ENCODE measurements at places on chromosomes 4 and X.

GRCh38 chrX:133258481-133258880 is 40.3 kb upstream of the TFDP3 start:
- DNase-seq = no peak

- DNase-seq = no peak
These were observed 122.9 kb downstream of the PDLIM5 start for GRCh38 chr4:94574616-94575015.

GRCh38 chr4:184096561-184097240 is 121.0 kb downstream of the ENPP6 start:
- no peak for DNase-seq

- DNase-seq = no peak
These were observed 1.0 kb upstream of the PLA2G12A start for GRCh38 chr4:109730619-109731545.

- no peak for DNase-seq
These were observed 7.3 kb downstream of the AIFM1 start for GRCh38 chrX:130158311-130158710.

GRCh38 chrX:17519358-17519757 is 144.4 kb downstream of the NHS start:
- DNase-seq = no peak

- DNase-seq = no peak
These were observed 195.6 kb upstream of the TACR3 start for GRCh38 chr4:103915224-103915869.

DNA sequence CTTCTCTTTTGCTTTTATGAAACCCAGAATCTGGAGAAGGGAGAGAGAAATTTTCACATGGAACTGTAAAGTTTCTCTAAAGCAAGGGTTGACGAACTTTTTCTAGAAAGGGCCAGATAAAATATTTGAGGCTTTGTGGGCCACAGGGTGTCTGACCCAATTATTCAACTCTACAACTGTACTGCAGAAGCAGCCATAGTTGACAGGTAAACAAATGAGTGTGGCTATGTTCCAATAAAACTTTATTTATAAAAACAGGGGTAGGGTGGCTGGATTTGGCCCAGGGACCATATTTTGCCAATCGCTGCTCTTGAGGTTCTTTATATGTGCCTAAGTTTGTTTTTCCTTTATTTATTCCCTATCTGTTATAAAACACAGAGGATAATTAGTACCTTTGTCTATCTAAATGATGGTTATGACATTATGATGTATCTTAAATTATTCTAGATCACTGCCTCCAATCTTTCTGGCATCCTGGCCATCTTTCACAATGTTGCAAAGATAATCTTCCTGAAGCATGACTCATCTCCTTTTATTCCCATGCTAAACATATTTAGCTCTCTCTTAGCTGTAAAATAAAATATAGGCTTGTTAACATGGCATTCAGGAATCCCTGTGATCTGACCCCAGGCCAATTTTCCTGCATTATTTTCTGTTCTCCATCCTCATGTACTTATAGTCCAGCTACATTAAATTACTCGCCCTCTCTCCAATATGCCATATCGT is 106.8 kb upstream of the CBLL2 start:
- DNase-seq = no peak

DNA sequence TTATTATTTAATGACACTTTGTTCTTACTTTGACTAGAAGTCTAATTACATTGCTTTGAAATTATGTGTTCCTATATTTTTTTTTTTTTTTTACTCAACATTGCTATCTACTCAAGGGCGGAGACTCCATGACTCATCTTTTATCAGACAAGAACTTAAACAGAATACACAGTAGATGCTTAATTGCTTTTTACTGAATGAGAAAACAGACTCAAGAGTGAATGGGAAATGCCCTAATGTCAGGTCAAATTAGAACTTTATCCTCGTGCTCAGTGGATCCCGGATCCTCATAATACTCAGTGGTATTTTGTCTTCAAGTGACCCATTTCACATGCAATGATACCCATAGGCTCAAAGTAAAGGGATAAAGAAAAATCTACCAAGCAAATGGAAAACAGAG is 954.5 kb upstream of the IGFBP7 start:
- DNase-seq = no peak

GRCh38 chr4:88147799-88148217 is 10.6 kb downstream of the ABCG2 start:
- no peak for DNase-seq

- no peak for DNase-seq
These were observed 32.8 kb downstream of the ACOX3 start for GRCh38 chr4:8407756-8408155.

GRCh38 chrX:21932292-21933002 is 8.1 kb upstream of the SMS start:
- no peak for DNase-seq

- no peak for DNase-seq
These were observed 1.1 kb downstream of the KLHL15 start for GRCh38 chrX:24025741-24026403.

GRCh38 chrX:23792861-23793553 is 10.0 kb downstream of the SAT1 start:
- DNase-seq = peak; percentile 14

DNA sequence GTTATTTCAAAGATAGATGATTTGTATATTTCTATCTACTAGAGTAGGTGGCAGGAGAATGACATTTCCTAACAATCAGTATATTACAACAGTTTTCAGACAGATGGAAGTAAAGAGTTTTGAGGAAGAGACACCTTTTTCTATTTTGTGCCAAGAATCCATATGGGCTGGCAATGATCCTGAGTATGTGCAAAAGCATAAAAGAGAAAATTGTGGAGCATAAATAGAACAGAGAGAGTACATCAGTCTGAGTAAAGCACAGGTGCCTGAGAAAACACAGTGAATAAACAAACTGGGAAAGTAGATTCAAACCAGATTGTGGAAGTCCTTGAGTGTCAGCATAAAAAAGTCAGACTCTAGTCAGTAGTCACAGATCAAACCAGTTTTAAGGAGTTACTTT is 96.8 kb upstream of the WDR44 start:
- no peak for DNase-seq

- DNase-seq = no peak
These were observed 242.2 kb upstream of the CTSO start for GRCh38 chr4:156195914-156196313.

DNA sequence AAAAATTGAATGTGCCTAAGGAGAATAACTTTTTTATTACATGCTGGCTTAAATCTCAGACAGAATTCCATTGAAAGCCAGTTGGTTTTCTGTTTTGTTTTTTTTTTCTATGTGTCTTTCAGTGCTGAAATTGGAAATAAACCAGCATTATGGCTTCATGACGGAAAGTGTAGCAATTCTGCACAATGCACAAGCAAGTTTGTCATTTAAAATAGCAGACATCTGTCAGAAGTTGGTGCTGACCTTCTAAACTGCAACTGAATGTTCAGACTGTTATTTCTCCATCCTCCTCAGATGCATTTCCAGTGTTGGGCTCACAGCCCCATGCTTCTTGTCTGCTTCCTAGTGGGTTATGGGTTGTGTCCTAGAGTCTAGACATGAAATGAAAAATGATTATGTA is 107.2 kb upstream of the LIMCH1 start:
- DNase-seq = no peak

DNA sequence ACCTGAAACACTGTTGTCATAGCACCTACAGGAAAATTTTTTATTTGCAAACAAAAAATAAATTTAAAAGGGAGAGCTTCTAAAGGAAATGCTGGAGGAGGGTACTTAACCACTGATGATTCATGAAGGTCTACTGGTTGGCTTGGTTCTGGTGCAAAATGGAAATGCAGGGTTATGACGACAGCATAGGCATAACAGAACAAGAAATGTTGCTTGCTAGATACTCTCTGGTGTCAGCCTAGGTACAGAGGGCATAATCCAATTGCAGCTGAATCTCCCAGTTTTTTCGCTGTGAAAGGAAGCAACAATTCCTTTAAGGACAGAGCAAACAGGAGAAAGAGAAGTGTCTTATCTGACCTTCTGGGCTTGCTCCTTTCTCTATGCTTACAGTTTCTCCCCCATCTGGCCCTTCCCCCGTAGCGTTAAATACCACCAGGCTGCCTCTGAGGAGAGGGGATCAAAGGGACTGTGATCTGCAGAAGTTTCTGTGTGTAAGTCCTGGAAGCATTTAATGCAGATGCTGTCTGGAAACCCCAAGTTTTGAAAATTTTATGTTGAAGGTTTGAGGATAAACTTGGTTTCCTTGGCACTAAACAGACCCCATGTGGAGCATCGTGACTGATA is 23.7 kb upstream of the CASK start:
- DNase-seq = no peak

DNA sequence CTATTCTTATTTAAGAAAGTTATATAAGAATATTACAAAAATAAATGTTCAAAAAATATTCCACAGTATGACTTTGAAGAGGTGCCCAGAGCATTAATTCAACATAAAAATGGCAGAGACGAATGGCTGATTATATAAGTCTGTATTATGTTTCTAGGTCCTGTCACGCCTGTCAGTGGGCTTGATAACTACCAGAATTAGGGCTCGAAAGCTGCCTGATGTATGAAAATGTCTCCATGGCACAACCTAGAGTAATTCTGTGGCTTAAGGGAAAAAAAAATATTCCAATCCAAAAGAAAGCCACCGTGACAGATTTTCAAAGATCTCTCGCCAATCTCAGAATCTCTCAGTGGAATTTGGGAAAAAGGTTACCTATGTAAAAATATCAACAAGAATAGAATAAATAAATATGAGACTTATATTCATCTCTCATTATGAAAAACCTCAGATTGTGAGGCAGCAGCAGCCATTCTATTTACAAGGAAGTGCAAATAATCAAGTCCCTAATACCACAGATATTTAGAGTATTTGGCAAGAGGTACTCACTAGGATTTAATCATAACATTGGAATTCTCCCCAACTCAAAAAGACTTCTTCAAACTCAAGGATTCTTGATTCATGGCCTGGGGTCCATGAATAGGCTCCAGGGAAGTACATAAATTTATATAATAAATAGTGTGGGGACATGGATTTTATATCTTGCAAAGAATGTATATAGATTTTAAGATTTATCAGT is 489.1 kb upstream of the INTU start:
- DNase-seq = no peak

DNA sequence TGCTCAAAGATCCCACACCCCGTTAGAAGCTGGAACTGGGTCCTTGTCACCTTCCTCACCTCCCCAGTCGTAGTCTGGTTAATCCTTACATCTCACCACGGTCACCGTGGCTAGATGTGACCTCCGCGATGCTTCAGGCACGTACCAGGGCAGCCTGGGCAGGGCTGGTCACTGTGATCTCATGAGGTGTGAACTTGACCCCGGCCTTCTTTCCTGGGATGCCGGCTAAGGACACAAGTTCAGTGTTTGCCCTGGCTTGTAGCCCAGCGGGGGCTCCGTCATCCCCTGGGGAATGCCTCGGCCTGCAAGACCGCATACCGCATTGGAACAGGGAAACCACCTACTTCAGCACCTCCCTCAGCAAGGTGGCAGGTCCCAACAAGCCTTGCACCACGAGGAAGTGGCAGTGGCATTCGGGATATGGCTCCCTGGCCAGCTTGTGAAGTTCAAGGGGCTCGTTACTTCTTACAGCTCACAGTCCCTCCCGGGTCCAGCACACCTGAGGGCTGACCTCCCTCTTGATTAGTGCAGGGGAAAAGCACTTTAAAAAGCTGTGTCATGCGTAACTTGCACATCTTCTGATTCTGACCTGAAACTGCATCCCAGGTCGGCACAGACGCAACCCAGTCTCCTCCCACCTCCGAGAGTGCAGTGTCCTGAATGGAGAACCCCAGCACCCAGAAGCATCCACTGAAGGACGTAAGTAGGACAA is 25.9 kb downstream of the NOP14 start:
- DNase-seq = no peak

DNA sequence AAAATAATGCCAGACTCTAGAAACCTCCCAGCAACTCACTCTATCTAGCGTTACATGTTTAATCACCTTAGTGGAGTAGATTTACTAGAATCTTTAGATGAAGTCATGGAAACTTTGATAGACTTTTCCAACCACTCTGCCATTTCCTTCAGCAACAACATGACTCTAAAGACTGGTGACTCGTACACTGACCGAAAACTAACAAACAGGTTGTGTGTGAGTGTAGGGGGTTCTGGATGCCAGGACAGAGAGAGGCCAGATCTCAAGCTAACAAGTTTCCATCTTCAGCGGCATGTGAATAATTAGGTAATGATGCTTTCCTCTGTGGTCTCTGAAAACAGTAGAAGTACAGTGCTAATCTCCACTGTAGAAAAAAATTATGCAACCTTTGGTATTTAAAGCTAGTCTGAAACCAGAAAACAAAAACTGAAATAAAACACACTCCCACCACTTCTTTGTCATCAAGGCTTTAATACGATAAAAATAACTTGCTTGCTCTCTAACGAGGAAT is 286.4 kb downstream of the PRDM5 start:
- DNase-seq = no peak

DNA sequence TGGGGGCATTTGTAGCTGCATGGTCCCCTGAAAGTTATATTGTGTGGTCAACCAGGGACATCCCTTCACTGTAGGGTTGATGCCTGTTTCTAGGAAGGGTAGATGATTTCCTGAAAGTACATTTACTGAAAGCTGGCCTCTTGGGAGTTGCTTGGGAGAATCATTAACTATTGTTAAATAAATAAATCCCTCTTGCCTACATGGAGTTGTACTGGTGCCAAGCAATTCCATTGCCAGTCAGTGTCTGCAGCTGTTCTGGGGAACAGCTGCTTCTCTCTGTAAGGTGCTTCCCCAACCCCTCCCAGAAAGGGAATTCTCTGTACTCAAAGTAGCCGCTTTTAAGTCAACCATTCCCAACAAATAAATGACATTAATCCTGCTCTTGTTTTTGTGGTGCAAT is 51.1 kb downstream of the C4orf51 start:
- peak; percentile 66 for DNase-seq

DNA sequence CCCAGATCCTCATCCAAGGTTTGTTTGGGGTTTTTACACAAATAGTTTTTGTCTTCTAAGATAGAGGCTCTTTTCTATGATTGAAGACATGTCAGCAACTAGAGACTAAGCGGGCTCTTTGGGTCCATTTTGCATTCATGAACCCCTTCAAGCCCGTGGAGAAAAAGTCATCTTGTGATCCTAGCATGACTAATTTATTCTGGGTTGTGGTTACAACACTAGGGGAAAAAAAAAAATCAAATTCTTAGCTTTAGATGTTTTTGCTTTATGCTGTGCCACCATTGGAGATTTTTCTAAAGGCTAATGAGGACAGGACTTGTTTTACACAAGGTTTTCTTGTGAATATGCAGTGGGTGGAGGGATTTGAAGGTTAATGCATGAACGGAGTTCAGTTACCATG is 440.0 kb downstream of the PCDH7 start:
- DNase-seq = no peak

DNA sequence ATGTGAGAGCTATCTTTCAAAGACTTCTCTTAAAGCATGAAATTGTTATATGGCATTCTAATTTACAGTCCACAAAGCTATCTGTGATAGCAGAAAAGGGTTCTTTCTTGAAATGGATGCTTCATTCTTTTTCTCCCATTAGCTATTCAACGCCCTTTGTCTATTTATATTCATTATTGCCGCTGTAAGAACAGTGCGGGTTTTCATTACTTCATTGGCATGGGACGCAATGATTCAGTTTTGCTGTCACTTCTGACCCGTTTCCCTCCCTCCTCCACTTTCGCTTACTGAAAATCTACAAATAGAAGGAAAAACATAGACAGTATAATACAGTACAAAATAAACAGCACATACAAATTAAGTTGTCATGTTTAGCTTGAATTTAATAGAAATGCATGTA is 394.6 kb downstream of the PCDH7 start:
- DNase-seq = no peak

GRCh38 chr4:158581161-158581560 is 59.5 kb downstream of the RXFP1 start:
- no peak for DNase-seq

GRCh38 chr4:176949029-176949428 is 156.3 kb upstream of the VEGFC start:
- DNase-seq = no peak

GRCh38 chr4:75135068-75135825 is 202.3 kb downstream of the PARM1 start:
- no peak for DNase-seq

All from NCI-H446 (cell line).